ENCODE measurements at places on chromosomes 7 and 10.

DNA sequence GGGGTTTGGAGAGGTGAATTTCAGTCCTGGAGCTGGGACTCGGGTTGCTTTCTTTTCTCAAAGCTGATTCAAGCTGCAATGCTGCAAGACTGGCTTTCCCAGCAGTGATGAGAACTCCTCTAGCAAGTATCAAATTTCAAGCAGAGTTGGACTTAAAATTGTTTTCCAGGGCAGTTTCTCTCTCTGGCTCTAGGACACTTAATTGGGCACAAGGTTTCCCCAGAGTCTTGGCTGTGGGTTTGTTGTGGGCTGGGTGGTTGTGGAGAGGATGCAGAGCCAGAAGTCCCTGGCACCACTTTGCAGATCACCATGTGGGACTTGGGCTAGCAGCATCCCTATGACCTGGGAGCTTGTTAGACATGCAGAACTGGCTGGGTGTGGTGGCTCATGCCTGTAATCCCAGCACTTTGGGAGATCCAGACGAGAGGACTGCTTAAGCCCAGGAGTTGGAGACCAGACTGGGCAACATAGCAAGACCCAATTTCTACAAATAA, 16.8 kb downstream of the AKR1B15 start:
- no peak for DNase-seq

GRCh38 chr10:91416339-91416855, 6.3 kb downstream of the HECTD2 start:
- no peak for DNase-seq

GRCh38 chr7:14760730-14761478, 141.6 kb downstream of the DGKB start:
- no peak for DNase-seq

DNA sequence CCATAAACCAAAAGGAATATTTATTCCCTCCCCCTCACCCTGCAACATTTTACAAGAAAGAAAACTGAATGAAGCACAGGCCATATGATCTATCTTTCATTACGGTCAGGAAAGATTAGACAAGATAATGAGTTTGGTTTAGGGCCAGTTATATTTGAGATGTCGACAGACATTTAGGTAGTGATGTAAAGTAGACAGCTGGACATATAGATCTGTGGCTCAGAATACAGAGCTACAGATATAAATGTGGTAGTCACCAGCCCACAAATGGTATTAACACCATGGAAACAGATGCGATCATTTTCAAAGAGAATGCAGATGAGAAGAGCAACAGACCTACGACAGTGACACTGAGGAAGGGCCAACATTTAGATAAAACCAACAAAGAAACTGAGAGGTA, 142.5 kb downstream of the SRPK2 start:
- DNase-seq: no peak

GRCh38 chr7:24899161-24899560, 80.8 kb downstream of the OSBPL3 start:
- DNase-seq: no peak

GRCh38 chr7:55513868-55514267, 58.4 kb downstream of the VOPP1 start:
- DNase-seq: no peak

DNA sequence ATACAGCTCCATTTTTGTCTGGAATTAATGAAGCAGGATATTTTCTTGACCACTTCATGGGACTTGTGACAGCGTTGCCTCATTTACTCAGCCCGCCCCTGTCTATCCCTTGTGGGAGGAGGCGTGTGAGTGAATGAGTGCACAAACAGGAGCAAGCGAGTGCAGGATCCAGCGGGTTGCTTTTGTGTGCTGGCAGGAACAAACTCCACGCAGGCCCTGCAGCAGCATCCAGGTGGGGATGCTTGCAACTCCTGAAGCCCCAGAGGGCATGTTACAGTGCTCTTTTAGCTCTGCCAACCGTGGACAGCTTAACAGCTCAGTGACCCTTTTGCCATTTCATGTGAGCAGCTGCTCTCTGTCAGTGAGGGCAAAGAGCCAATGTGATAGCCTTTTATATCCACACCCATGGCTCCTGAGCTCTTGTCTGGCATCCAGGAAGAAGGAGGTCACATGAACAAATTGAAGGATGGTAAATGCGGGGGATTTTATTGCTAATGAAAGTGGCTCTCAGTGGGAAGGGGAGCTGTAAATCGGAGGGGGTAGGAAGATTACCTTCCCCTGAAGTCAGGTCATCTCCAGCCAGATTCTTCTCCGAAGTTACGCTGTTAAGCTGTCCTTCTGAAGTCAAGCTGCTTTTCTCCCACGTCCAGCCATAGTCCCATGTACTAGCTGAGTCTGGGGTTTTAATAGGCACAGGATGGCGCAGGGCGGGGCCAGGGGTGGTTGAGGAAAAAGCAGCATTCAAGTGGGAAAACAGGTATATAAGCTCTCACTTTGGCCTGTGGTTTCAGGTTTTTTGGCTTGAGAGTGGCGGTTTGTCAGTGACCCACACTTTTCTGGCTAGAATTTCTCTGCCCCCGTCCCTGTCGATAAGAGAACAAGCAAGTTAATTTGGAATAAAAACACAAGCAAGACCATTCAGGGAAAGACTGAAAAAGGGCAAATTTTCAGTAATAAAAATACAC, 714.7 kb upstream of the MBL2 start:
- DNase-seq: no peak

DNA sequence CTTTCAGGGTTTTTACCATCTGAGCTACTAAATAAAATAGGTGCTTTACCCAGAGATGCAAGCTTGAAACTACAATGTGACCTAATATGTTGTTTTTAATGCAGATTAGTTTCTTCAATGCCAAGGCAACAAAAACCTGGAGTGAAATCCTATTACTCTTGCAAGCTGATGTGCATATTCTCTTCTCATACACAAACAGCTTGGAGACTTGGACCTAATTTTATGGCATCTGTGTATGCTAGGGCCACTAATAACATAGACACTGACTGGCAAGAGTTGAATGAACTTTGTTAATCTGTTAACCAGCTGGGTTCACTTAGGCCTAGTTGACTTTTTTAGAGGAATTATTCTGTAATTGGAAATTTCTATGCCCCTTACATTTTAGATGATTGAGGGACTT, 23.4 kb upstream of the SMIM30 start:
- no peak for DNase-seq

GRCh38 chr10:123582084-123582989, 83.8 kb upstream of the GPR26 start:
- DNase-seq: peak; percentile 36

DNA sequence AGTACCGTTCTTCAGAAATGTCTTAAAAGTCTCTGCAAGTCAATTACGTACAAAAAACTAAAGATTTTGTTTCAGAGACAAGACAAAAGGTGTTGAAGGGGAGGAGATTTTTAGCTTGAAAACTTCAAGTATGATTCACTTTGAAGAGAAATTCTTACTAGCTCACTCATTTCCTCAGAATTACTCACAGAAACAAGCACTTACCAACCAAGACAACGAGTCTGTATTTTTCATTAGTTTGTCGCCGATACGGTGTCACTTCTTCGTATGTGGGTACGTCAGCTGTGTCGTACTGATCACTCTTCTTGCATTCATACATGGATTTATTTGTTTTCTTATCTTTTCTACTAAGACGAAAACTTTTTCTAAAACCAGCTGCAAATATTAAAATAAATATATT, 90.6 kb upstream of the ODAD2 start:
- DNase-seq: no peak

GRCh38 chr10:110170142-110170971, 37.0 kb upstream of the MXI1 start:
- no peak for DNase-seq

GRCh38 chr7:94040254-94040653, 36.1 kb upstream of the BET1 start:
- DNase-seq: no peak

DNA sequence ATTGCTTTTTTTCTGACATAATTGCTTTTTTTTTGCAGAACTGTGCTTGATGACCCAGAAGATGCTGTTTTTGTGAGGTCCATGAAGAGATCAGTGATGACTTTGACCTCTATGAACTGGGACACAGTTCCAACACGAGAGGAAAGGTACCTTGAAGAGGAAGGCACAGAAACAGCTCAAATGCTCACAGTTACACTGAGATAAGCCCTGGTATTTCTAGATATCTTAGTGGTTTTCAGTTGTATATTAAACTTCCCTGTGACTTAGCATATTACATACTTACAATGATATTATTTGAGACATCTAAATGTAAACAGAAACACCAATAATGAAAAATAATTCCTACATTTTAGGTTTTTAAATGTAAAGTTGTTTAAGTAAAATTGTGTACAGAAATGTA, 54.7 kb downstream of the LRRC72 start:
- no peak for DNase-seq

GRCh38 chr10:95356-96115, 39.7 kb upstream of the ZMYND11 start:
- no peak for DNase-seq
